ENCODE measurements at places on chromosomes 7 and 10.

DNA sequence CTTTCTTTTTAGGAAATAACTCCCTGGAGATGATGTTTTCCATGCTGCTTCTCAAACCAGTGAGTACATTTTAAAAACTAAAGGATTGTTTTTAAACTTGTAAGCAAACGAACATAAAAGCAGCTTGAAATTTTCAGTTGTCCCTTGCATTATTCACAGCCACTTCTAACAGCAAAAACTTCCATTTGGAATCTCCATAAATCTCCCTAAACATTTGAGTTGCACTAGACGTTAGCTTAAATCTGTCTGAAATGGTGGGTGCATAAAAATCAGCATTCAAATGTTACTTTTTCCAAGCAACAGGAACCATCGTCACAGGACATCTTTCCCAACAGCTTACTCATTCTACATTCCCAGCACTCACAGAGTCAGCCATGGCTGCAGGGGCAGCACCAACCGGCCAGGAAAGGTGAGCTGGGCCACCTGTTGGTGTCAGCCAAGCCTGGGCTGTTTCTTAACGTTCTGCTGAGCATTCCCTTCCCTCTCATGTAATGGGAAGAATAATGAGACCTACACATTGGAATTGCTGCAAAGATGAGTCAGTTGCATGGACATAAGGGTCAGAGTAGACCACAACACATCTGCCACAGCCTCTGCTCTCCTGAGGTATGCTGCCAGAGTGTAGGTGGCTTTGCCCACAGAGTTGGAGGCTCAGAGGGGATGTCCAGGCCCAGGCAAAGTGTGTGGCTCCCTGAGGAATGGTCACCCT, 163.2 kb downstream of the TNS3 start:
- no peak for DNase-seq

GRCh38 chr7:159280008-159280407, 135.3 kb upstream of the VIPR2 start:
- no peak for DNase-seq

GRCh38 chr10:5094265-5095205, at the start of gene AKR1C3:
Gene AKR1C3 (plus strand): TSS chr10:5094414. CDS start chr10:5094445, 31 bp downstream.
- peak; percentile 8 for DNase-seq

- no peak for DNase-seq
Observed at GRCh38 chr7:133561396-133561795, 308.5 kb downstream of the EXOC4 start.

DNA sequence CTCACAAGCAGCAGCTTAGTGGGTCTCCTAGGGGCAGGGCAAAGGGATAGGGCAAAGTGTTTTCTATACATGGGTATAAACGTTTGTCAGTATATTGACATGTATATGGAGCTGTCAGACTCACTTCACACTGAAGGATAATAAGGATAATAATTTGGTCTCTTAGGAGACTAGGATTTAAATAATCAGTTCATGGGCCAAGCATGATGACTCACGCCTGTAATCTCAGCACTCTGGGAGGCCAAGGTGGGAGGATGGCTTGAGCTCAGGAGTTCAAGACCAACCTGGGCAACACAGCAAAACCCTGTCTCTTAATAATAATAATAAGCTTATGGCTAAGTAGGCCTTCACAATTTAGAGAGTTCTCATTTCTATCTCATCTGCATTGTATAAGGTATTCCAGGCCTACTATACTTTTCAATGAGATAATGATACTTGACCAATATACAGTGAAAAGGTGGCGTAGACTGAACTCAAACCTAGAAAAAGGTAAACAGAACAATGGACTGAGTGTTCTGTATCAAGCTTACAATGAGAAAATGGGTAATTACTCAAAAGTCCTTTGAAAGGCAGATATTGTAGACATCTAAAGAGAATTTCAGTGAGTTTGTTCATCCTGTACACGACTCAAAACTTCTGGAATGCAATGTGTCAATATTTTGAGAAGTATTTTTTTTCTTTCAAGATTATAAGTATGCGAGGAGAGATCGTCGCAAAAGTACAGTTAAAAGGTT, 7.0 kb downstream of the GSAP start:
- DNase-seq, result no peak

DNA sequence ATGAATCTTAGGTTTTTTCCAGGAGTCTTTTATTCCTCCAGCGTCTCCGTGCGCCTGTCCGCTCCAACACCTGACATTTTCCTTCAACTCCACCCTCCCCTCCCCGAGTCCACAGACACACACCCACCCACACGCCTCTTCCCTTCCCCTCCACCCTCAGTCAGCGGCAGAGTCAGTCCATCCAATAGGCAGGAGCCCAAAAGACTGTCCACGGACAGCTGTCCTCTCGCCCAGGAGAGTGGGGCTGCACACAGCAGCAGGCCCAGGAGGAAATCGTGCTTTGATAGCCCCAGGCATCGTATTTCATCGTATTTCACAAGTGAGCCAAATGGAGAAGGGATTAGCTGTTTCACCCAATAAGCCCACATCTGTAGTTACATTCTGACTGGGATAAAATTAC, 285.1 kb downstream of the ZEB1 start:
- no peak for DNase-seq

DNA sequence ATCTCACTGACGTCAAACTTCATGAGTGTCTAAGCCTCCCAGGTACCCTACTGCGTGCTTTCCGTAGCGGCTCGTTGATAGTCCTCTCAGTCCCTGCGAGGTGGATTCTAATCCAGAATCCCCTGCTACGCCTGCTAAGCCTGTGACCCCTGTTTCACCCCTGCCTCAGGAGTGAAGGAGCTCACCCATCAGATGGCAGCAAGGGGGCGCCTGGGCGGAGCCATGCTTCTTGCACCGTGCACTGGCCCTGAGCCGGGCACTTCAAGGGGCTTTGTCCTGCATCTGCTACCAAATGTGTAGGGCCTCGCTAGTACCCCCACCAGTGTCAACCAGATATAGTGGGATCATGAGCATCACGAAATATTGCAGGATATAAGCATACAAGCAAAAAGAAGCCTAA, 918 bp upstream of the STRA8 start:
- DNase-seq, result no peak

DNA sequence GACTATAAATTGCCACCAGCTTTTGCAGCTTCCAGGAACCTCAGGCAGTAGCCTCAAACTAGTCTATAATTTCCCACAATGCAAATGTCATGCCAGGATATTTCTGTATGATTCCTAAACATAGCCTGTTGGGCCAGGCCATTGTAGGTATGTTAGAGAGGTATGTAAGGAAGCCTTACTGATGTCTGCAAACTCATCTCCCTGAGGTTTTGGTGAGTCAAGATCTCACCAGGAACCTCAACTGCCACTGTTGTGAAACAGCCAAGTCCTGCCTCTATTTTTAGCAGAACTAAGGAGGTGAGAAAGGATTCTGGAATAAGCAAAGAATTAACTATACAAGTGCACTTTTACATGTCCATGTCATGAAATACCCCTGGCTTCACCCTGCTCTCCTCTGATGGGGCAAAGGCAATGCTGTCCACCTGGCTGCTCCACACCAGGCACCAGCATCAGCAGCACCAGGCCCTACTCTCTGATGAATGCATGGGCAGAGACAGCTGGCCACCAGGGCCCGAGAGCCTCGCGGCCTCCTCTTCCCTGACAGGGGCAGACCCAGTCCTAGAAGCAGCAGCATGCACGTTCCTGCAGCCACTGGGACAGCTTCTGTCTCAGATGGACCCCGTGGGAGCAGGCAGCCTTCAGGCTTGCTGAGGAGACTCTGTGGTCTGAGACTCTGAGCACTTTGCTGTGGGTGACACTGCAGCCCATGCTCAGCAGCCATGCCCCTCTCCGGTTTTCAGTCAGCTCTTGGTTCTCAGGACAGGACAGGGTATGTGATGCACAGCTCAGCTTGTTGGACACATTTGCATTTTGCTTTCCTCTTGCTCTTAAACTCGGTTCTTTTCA, 147.3 kb downstream of the ZMYND11 start:
- DNase-seq, result peak; percentile 41

DNA sequence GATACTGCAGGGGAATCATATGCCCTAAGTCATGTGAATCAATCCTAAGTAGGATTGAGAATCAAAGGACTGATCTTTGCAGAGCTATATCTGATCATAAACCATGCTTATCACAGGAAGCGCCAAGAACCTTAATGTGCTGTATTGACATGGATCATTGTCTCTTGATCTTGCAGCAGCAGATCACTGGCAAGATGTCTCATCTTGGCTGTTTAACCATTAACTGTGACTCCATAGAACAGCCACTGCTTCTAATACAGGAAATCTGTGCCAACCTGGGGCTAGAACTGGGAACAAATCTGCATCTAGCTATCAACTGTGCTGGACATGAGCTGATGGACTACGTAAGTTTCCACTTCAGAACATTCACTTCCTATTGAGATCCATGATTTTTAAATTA, 21.6 kb downstream of the ENO4 start:
- no peak for DNase-seq

DNA sequence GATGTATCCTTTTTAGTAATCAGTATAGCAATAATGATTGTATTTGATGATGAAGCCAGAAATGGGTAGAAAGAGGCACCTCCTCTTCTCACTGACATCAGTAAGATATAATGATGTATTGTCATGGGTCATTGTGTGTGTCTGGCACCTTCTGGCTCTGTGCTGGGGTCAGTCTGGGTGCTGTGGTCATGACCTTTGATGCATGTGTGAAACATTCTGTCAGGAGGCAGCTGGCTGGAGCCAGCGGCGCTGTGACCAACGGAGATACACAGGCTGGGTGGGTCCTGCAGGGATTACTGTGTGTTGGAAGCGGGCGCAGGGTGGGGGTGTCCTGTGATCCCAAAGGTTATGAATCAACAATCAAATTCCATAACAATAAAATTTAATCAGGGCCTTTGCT, 35.2 kb downstream of the EEPD1 start:
- DNase-seq, result no peak

DNA sequence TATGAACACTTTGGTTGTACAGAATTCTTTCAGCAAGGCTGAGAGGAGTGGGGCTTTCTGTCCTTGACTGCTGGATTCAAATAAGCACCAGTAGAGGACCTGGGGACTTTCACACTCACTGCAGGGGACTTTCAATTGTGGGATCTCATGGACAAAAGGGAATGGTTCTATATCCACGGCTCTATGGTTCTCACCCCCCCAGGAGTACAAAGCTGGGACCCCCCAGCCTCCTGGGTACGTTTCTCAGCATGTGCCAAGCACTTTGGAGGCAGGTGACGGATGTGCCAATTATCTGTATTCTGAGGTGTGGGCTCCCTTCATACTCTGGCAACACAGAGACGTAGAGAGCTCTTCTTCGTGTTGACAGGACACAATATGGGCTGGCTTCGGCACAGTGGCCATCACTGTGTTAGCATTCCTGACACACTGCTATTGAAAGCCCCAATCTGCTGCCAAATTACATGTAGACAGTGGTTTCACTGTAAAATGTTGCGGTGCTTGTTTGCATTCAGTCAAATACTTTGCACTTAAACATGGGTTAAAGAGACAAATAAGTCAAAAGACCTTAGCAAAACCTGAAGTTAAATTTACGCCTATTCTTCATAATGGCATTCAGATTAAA, 92.7 kb upstream of the SAMD8 start:
- DNase-seq, result no peak

GRCh38 chr10:58820861-58821751, 308.4 kb downstream of the BICC1 start:
- no peak for DNase-seq
